ENCODE measurements at places on chromosomes 2 and 18.

GRCh38 chr18:7725897-7726296 is 158.8 kb downstream of the PTPRM start:
- DNase-seq: no peak

DNA sequence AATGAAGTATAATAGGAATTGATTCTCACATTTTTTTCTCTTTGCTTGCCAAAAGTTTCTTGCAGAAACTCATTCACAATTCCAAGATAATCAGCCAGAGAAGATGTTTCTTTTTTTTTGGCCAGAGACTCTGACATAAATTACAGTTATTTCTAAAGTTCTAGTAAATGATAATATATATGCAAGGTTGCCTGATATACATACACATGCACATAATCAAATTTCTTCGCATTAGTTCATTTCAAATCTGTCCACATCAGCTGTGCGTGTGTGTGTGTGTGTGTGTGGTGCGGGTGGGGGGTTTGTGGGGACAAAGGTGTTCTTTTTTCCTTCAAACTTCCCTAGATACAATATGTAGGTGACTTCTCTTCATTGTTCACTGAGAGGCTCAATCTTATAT is 33.2 kb downstream of the OSGEPL1 start:
- DNase-seq: no peak

GRCh38 chr2:190867212-190867611 is 13.4 kb upstream of the GLS start:
- DNase-seq: no peak

- DNase-seq: no peak
Measured at GRCh38 chr18:14935210-14935609, 187.2 kb downstream of the ANKRD30B start.

DNA sequence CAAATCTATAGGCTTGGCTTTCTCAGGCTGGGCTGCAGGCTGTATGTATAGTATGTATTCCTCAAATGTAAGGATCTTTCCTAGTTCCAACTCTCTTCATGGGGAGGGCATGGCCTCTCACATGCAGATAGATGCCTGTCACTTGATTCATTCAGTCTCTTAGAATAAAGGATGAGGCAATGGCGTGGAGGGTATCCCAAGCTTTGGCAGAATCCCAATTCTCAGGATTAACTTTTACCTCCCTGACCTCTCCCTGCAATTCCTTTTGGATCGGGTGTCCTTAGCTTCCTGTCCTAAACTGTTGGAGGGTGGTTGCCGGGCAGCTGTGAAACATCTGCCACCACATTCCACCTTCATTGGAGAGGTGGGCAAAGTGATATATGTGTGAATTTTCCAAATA is 80.3 kb downstream of the INSIG2 start:
- no peak for DNase-seq

GRCh38 chr2:219689676-219690628 is 62.5 kb downstream of the SLC4A3 start:
- peak; percentile 39 for DNase-seq

DNA sequence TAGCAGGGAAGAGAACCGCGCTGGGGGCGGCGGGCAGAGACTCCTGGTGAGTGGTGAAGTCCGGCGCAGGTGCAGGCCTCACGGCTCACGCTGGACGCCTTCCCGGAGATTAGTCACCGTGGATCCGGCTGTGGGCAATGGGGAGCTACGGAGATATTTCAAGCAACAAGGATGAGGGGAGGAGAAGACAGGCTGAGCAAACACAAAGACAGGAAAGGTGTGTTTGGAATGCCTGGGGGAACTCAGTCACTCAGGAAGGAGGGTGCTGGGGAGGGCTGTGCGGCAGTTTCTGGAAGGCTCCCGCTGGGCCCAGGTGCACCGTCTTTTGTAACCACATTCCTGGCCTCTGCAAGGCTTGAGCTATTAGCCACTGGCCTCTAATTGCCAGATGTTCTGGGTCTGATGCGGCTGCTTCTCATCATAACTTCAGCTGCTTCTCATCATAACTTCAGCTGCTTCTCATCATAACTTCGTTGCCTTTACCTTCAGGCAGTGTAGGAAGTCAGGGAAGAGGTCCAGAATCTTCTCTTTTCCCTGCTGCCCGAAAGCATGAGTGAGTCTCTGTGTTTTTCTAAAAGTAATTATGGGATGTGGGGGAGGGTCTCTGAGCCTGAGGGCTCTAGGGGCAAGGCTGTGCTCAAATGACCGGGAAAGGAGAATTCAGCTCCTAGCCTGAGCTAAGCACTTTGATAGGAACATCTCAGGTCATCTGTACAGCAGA is 118.9 kb downstream of the PXDN start:
- DNase-seq: no peak
